ENCODE measurements at places on chromosomes 7 and 10.

GRCh38 chr10:96374004-96374403 is 15.2 kb upstream of the OPALIN start:
- no peak for DNase-seq

GRCh38 chr7:136214356-136214755 is 237.2 kb upstream of the MTPN start:
- DNase-seq, result no peak

GRCh38 chr7:6422926-6423632 is 24.7 kb downstream of the DAGLB start:
- no peak for DNase-seq

- DNase-seq, result no peak
Measured at GRCh38 chr7:102994567-102994966, 80.0 kb downstream of the FBXL13 start.

DNA sequence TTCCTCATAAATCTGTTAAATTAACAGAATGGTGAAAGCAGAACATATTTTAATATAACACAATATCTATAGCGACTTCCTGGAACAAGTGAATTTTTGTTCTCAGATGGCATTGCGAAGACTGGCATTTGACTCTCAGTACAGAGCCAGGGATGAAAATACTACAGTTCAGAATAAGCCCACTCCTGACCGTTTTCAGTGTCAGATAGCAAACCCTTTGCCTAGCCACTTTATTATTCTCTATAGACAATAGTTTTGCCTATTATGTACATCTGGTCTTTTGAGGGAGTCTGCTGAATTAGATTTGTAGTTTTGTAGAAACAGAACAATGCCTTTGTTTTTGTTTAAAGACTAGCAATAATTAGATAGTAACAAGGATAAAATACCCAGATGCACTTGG is 2.3 kb downstream of the MINPP1 start:
- no peak for DNase-seq

DNA sequence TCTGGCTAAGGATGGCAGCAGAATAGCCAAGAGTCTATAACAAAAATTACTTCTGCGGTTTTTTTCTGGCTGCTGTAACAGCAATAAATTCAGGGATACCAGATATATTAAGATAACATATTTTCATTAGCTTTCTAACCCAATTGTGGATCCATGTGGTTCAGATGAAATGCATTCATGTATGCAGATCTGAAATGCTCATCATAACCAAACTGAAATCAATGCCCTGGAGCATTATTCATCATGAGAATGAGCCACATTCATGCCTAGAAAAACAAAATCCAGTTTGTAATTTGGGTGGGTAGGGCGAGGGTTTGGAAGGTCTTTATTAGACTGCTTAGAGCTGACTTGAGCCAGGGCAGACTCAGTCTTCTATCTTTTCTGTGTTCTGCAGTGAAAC is 69.8 kb upstream of the SEMA3A start:
- DNase-seq, result peak; percentile 53

- DNase-seq, result no peak
Measured at GRCh38 chr7:101303102-101303701, 18.4 kb downstream of the IFT22 start.

- peak; percentile 31 for DNase-seq
Measured at GRCh38 chr7:11557627-11558026, 274.4 kb downstream of the THSD7A start.

- DNase-seq, result no peak
Measured at GRCh38 chr7:30303312-30304039, 19.1 kb downstream of the ZNRF2 start.

- no peak for DNase-seq
Measured at GRCh38 chr7:136325578-136325977, 348.4 kb upstream of the MTPN start.

GRCh38 chr7:94274828-94275227 is 119.9 kb upstream of the COL1A2 start:
- no peak for DNase-seq

GRCh38 chr10:1854271-1854670 is 116.9 kb upstream of the ADARB2 start:
- no peak for DNase-seq

DNA sequence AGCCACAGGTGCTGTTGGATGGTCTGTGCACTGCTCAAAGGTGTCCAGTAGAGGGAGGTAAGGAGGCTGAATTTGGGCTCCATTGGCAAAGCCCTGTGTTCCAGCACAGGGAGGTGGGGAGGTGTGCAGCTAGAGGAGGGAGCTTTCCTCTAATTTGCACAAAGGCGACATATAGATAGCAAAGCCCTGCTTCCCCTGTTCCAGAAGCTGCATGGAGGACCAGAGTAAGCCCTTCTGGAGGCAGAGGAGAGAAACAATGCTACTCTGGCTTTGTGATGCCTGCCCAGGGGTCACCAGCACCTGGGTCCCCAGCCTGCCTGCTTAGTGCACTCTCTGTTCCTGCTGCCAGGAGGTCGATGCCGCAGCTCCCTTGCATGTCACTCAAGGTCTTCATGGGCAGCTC is 3.4 kb upstream of the ARHGAP22 start:
- peak; percentile 23 for DNase-seq
